ENCODE measurements at places on chromosomes 5 and 9. TPM values are rescaled to one million over a fixed set of nuclear protein-coding genes. Genes with fewer than 3 reads are reported as not detected.

FRMD3 gene
- 21.3 TPM for total RNA-seq

SH3RF2 gene
- total RNA-seq, result 58.2 TPM

ZNF169 gene
- 10.0 TPM for total RNA-seq

ATP10B gene
- total RNA-seq, result 162 TPM

PCDHB10 gene
- total RNA-seq, result 1.1 TPM

CDH9 gene
- not detected for total RNA-seq

ISOC1 gene
- 36.4 TPM for total RNA-seq

TSLP gene
- total RNA-seq, result 0.22 TPM

PRDM9 gene
- total RNA-seq, result not detected

GRCh38 chr5:97751540-97751939 is 568.5 kb upstream of the RIOK2 start:
- H3K36me3 ChIP-seq, result no peaks in the 10 kb centered on the region
- H3K4me1 ChIP-seq, result no peaks in the 10 kb centered on the region
- H3K27ac ChIP-seq, result no peak overlapping the region
- no peak for DNase-seq
- H3K4me3 ChIP-seq, result no peak overlapping the region
- no peaks in the 10 kb centered on the region for H3K27me3 ChIP-seq

DNA sequence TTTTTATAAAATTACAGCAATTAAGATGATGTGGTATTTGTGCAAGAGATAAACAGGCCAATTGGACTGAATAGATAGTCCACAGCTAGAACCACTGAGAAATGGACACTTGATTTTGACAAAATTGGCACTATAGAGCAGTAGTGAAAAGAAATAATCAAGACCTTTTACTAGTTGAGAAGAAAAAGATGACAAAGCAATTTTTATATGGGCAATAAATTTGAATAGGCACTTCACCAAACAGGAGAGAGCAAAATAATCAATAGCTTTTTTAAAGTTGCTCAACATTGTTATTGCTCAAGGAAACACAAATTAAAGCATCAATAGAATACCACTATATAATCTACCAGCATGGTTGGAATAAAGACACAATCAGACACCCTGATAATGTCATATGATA is 193.5 kb upstream of the FTMT start:
- no peaks in the 10 kb centered on the region for H3K27me3 ChIP-seq
- H3K27ac ChIP-seq, result no peak overlapping the region
- no peaks in the 10 kb centered on the region for H3K4me1 ChIP-seq
- DNase-seq, result no peak

- no peak overlapping the region for H3K27ac ChIP-seq
- peaks cover 3% of the 10 kb centered on the region for H3K27me3 ChIP-seq
- DNase-seq, result peak; percentile 20
- no peaks in the 10 kb centered on the region for H3K36me3 ChIP-seq
- H3K4me1 ChIP-seq, result no peaks in the 10 kb centered on the region
Measured at GRCh38 chr5:7078901-7079300, 317.0 kb upstream of the ADCY2 start.

DNA sequence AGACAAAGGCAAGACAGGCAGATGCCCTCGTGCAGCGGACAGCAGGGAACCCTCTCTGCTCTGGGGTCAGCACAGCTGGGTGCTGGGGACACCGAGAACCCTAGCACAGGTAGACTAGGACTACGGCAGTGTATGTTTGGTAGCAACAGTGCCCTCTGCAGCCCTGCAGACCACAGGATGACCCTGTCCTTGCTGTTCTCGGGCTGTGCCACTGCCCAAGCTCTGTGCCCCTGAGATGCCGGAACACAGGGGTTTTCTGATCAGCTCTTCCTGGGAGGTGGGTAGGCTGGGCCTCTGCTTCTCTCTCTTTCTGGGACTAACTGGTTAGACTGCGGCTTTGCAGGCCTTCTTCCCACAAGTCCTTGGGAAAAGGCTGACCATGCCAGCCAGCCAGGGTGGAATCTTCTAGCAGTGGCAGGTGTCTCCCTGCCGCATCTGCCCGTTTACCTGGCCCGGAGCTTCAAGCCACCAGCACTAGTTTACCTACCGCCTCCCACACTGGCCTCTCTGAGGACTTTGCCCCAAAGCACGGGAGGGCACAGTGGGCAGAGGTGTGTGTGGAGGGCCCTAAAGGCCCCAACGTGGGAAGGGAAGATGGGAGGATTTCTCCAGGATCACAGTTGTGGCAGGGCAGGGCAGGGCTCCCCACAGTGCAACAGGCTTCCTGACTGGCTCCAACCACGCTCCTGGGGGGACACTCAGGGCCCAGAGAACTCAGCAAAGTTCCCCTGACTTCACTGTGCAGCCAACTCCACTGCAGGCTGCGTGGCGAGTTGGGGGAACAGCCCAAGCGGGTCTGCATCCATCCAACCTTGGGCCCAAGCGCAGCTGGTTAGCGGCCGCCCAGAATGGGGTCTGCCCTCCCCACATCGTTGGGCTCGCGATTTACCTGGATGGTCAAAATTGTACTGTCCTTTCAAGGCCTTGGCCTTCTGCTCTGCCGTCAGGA is 1.2 kb downstream of the UCK1 start:
- peak; percentile 29 for DNase-seq
- H3K36me3 ChIP-seq, result peaks cover 5% of the 10 kb centered on the region
- H3K27ac ChIP-seq, result no peak overlapping the region

- H3K27me3 ChIP-seq, result no peaks in the 10 kb centered on the region
- no peak for DNase-seq
- H3K4me1 ChIP-seq, result peaks cover 12% of the 10 kb centered on the region
- H3K27ac ChIP-seq, result peak overlapping the region; percentile 11
- H3K4me3 ChIP-seq, result no peak overlapping the region
- no peaks in the 10 kb centered on the region for H3K36me3 ChIP-seq
Measured at GRCh38 chr9:111902391-111903139, 6.0 kb downstream of the UGCG start.

GRCh38 chr5:178470760-178471025 is 119.5 kb downstream of the COL23A1 start:
- no peaks in the 10 kb centered on the region for H3K36me3 ChIP-seq
- H3K4me1 ChIP-seq, result no peaks in the 10 kb centered on the region
- H3K27ac ChIP-seq, result no peak overlapping the region
- H3K4me3 ChIP-seq, result no peak overlapping the region
- H3K27me3 ChIP-seq, result no peaks in the 10 kb centered on the region

- peaks cover 13% of the 10 kb centered on the region for H3K27me3 ChIP-seq
- peak; percentile 32 for DNase-seq
- H3K4me1 ChIP-seq, result peaks cover 3% of the 10 kb centered on the region
Measured at GRCh38 chr9:132244582-132245455, 83.0 kb downstream of the NTNG2 start.

DNA sequence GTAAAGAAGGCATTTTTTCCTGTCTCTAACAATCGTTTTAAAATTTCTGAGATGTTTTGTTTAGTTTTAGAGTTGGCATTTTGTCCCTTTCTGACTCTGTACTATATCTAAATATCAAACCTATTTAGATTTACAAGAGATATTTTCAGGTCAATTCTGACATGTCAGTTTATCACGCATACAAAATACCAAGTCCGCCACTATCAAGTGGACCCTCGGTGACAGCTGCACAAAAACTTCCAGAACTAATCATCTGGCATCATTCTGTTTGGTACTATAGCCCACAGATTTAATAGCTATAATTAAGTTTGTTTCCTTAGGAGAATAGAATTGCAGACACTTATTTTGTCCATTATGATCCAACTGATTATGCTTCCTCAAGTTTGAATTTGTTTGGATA is 1278.2 kb downstream of the CDH12 start:
- H3K4me3 ChIP-seq, result no peak overlapping the region
- H3K27ac ChIP-seq, result no peak overlapping the region
- no peaks in the 10 kb centered on the region for H3K36me3 ChIP-seq
- no peaks in the 10 kb centered on the region for H3K27me3 ChIP-seq
- H3K4me1 ChIP-seq, result no peaks in the 10 kb centered on the region

- no peaks in the 10 kb centered on the region for H3K36me3 ChIP-seq
- H3K4me3 ChIP-seq, result no peak overlapping the region
- H3K4me1 ChIP-seq, result no peaks in the 10 kb centered on the region
Measured at GRCh38 chr5:106858616-106859015, 812.1 kb downstream of the EFNA5 start.
